ENCODE measurements at places on chromosomes 2 and 18.

DNA sequence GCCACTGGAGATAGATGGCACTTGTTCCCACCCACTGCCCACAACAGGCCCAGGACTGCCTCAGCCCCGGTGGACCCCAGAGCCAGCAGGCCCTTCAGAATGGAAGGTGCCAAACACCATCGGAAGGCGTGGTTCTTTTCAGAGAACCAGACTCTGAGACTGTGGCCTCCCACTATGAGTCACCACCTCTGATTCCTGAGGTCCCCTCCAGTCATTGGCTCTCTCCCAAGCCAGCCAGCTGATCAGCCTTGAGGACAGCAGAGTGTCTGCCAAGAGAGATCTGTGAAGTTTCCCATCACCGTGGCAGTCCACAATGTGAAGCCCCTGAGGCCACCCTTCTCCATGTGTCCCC, 10.4 kb upstream of the MAP3K2 start:
- no peak for DNase-seq

GRCh38 chr2:41892476-41892875, 155.3 kb upstream of the PKDCC start:
- DNase-seq, result no peak

DNA sequence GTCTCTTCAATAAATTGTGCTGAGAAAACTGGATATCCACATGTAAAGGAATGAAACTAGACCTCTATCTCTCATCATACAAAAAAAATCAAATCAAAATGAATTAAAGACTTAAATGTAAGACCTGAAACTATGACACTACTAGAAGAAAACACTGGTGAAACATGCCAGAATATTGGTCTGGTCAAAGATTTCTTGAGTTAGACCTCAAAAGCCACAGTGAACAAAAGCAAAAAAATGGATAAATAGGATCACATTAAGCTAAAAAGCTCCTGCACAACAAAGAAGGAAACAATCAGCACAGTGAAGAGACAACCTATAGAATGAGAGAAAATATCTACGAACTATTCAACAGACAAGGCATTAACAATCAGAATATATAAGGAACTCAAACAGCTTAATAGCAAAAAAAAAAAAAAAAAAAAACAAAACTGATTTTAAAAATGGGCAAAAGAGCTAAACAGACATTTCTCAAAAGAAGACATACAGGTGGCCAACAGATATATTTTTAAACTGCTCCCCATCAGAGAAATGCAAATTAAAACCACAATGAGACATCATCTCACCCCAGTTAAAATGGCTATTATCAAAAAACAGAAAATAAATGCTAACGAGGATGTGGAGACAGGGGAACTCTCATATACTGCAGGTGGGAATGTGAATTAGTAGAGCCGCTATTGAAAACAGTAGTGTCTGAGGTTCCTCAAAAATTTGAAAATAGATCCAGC, 66.3 kb downstream of the NCKAP1 start:
- DNase-seq, result no peak

- no peak for DNase-seq
Measured at GRCh38 chr2:120367649-120368048, 21.7 kb downstream of the INHBB start.

- DNase-seq, result no peak
Measured at GRCh38 chr18:79641722-79642497, 37.7 kb upstream of the CTDP1 start.

GRCh38 chr18:36321658-36322407, 24.3 kb downstream of the FHOD3 start:
- DNase-seq, result peak; percentile 91

DNA sequence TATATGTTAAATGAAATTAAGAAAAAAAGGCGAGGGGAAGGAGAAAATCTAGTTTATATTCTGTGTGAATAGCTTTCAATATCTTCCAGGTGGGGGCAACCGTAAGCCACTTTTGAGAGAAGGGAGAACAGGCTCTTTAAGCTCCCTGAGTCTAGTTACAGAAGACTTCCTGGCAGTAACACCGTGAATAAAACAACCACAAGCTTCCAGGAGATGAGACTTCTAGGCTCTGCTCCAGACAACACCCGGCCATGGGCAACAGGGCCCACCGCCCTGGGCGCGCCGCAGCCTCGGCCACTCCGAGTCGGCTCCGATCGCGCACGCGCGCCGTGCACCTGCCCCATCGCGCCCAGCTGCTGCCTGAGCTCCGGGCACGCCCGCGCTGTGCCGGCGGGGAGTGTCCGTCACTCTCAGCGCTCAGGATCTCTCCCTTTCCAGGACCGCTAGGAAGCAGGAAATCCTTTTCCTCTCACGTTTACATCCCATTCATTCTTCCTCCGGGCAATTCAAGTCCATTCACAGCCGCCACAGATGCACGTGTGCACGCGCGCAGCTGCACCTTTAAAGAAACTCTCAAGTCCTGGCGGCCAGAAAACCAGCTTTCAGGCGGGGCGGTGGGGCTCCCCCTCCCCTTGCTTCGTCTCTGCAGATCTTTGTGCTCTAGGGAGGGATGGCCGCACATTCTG, 19.4 kb upstream of the PAX3 start:
- peak; percentile 80 for DNase-seq

DNA sequence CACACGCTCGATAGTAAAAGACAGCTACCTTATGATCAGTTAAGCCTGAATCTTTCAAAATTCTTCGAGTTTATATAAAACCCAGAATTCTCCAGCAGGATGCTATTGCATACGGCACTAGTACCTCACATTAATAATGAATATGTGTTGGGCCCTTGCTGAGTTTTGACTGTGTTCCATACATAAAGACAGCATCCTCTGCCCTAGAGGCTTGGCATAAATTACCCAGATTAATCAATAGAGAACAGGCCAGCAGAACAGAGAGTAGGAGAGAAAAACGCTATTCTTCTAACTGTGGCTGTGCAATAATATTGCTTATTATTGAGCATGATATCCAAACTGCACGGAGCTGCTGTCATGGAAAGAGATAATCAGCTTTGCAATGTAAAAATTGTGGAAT, 194.3 kb downstream of the SOX11 start:
- no peak for DNase-seq

- DNase-seq, result no peak
Measured at GRCh38 chr18:43758734-43759133, 481.4 kb upstream of the SYT4 start.

DNA sequence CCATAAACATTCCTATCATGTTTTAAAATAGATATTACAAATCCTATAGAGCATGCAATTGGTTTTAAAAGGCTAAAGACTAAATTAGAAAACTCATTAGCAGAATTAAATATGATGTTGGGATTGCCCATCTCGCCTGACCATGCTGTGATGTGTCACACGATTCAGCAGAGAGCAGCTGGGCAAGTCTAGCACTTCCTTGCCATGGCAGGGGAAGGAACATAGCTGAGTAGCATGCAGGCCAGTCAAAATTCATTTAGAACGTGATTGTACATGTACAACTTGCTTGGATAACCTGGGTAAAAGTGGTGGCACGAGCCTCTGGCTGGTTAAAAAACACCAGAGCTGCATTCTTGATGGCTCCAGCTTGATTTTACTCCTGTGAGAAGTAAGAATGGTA, 81.3 kb downstream of the SCN3A start:
- DNase-seq, result no peak

Measured in esophagus muscularis mucosa (tissue), 4 donors.